ENCODE measurements at places on chromosomes 12 and 14. TPM values are rescaled to one million over a fixed set of nuclear protein-coding genes. Genes with fewer than 3 reads are reported as not detected.

- no peak for DNase-seq
Measured at GRCh38 chr12:95202691-95203486, 14.4 kb downstream of the FGD6 start.

ARHGDIB gene
- total RNA-seq, result 68.7 TPM

GRCh38 chr14:102363182-102363943, 622 bp downstream of the TECPR2 start:
- no peak for DNase-seq

DNA sequence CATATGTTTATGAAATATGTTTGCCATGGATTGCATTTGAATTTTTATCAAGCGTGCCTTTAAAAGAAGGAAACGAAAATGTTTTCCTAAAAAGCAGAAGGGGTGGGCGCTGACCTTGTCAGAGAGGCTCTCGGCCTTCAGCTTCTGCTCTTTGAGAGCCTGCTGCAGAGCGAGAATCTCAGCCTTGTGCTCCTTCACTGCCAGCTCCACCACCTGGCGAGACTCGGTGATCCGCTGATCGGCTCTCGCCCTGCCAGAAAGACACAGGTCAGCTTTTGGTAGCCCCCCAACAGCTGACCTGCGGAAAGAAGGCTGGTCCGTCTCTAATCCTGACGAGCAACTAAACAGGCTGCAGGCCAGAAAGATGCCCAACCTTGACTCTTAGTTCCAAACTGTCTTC, 62.4 kb downstream of the PRKAB1 start:
- DNase-seq, result no peak

IGFBP6 gene
- total RNA-seq, result 779 TPM

GRCh38 chr12:53659011-53659551, 16.8 kb downstream of the ATP5MC2 start:
- DNase-seq, result no peak

DNA sequence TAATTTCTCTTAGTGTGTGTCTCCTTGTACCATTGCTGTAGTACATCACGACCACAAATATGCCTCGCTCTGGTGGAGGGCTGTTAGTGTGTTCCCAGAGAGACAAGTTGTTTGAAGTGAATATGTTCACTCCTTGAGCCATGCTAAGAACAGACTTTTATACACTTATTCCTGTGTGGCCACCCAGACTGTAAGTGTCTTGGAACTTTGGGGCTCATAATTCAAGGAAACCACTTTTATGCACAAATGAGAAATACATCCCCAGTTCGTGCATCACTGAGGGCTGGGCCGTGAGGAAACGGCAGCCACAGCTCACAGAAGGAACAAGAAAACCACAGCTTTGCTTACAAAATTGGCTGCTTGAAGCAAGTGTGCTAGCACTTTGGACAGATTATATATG, 362.2 kb upstream of the DDHD1 start:
- DNase-seq, result no peak

GLIPR1L1 gene
- not detected for total RNA-seq

MORN3 gene
- 0.17 TPM for total RNA-seq

GRCh38 chr12:106715582-106715981, 58.9 kb upstream of the RIC8B start:
- DNase-seq, result no peak

DNA sequence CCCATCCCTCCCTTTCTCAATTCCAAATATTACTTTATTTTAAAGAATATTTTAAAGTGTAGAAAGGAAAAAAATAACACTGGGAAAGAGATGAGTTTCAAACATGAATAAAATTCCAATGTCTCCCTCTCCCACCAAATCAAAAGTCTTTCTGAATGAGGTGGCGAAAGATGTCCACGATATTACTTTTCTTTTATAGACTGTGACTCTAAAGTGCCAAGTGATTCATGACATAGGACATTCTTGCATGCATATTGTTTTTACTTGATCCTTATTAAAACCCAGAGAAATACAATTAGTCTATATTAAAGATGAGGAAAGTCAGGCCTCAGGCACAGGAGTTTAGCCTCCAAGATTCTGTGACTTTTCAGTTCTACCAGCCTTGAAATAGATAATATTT, 16.0 kb upstream of the LUM start:
- DNase-seq, result no peak
